ENCODE measurements at places on chromosomes 11 and 22.

DNA sequence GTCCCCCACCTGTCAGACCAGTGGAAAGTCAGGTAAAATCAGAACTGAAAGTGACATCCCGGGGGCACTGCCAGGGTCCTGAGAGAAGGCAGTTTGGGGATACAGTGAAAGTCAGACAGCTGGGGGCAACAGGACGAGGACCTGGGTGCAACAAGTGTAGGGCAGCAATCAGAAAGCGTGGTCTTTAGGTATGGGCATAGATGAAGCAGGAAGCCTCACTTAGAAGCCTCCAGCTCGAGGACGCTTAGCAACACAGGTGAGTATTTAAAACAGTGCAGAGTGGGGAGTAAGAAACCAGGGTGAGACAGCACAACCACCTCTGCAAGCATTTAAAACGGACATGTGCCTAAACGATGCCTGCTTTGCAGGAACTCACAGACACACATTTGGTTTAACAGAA is 64.6 kb upstream of the POU2AF1 start:
- no peak for DNase-seq

GRCh38 chr11:133966921-133967598 is 10.3 kb upstream of the IGSF9B start:
- DNase-seq = no peak

DNA sequence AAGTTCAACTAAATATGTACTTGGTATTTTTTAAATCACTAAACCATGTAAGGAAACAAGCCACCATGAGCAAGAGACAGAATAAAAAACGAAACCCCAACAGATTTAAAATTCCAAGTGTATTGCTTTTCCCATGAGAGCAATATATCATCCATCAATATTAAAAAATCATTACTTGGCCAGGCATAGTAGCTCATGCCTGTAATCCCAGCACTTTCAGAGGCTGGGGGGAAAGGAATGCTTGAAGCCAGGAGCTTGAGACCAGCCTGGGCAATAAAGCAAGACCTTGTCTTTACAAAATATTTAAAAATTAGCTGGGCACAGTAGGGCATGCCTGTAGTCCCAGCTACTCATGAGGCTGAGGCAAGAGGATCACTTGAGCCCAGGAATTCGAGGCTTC is 190.8 kb downstream of the TTC28 start:
- no peak for DNase-seq

DNA sequence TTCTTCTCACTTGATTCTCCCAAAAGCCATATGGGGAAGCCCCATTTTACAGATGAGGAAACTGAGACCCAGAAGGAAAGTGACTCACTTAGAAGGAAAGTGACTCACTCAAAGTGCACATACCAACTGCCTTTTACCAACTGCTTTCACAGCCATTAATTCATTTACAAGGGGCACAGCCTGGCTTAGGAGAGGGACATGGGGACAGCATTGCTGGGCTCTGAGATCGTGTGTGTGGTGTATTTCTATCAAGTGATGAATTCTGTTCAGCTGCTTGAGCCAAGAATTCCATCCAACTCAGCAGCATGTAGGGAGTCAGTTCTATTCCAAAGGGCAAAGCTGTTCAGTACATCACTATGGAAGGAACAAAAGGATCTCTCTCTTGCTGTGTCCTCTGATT is 23.5 kb upstream of the PAK1 start:
- DNase-seq = no peak

DNA sequence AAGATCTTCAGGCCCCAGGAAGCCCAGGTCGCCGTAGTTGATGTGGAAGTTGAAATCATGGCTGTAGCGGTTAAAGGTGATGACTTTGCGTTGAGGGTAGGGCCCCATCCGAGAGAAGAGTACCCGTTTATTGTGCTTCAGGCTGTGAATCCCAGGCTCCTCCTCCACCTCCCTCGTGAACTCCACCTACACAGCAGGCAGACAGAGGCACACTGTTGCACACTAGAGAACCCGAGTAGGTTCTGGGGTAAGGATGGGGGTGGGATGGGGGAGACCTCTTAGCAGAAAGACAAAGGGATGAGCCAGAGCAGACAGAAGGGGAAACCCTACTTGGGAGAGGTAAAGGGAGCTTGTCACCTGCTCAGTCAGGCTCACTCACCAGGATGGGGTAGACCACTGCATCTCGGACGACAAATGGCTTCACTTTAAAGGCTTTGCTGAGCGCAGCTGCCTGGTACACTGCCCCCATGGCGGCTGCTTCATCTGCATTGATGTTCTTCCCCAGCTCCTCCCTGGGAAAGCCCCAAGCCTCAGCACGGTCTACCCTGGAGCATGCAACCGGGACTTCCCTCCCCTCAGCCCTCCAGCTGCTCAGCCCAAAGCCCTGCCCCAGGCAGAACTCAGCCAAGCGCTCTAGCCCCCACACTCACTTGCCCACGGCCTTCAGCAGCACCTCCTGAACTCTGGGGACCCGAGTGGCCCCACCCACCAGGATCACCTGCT is 5.4 kb downstream of the HYOU1 start:
- DNase-seq = no peak

GRCh38 chr11:32796425-32796824 is 2.0 kb upstream of the CCDC73 start:
- no peak for DNase-seq

DNA sequence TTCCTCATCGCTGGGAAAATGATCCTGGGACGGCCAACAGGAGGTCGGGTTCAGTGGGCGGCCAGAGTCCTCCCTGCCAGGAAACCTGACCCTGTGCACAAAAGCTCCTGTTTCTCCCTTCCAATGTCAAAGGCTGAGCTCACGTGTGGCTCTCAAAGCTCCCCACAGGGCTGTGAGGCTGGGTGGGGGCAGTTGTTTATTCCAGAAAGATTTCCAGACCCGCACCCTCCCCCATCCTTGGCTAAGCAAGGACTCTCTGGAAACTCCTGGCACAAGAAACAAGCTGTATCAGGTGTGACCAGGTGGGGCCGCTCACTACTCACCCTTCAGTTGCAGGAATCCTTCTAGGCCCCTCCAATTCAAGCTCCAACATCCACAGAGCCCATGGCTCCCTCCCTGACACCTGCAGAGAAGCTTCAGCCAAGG is 131.9 kb downstream of the SHANK2 start:
- no peak for DNase-seq

DNA sequence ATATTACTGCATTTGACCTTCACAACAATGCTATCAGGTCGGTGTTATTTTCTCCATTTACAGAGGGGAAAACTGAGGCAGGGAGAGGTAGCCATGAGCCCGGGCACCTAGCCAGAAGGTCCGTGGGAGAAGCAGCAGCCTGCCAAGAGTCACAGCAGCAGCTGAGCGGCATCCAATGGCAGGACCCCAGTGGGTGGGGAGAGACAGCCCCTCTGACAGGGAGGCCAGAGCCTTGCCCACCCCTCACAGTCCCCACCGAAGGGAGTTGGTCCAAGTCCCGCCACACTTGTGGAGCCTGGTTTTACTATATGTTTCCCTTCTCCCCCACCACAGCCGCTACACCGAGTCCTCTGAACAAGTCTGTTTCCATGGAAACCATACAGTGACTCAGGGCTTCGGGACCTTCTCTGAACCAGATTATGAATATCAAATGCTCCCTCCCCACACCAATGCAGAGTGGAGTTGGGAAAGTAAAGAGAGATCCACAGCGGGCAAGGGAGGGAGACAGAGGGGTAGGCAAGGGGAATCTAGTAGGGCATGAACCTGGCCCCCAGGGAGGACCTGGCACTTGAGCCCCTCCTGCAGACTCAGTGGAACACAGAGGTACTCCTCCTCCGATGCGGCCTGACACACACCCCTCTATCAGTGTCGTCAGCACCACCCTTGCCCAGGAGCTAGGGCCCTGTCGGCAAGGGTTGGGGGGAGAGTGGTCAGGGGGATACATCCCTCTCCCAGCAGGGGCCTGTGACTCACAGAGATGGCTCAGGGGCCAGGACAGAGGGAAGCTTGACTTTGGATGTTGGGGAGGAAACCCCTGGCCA is 2.5 kb downstream of the CHST1 start:
- DNase-seq = peak; percentile 49

Measured in AG04450 (cell line).